ENCODE measurements at places on chromosomes 7 and 10.

DNA sequence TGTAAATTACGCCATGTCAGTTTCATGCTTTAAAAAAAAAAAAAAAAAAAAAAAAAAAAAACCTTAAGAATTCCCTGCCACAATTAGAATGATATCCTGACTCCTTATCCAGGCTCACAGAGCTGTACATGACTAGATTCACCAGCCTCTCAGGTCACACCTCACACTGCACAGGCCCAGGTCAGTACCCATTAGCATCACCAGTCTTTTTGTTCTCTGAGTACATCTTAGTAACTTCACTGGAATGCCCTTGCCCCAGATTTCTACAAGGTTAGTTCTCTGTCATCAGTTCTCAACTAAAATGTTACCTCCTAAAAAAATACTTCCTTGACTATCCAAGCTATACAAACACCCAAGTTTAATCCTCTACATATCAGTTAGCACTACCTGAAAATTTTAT, 211.0 kb downstream of the LRRN3 start:
- no peak for DNase-seq

DNA sequence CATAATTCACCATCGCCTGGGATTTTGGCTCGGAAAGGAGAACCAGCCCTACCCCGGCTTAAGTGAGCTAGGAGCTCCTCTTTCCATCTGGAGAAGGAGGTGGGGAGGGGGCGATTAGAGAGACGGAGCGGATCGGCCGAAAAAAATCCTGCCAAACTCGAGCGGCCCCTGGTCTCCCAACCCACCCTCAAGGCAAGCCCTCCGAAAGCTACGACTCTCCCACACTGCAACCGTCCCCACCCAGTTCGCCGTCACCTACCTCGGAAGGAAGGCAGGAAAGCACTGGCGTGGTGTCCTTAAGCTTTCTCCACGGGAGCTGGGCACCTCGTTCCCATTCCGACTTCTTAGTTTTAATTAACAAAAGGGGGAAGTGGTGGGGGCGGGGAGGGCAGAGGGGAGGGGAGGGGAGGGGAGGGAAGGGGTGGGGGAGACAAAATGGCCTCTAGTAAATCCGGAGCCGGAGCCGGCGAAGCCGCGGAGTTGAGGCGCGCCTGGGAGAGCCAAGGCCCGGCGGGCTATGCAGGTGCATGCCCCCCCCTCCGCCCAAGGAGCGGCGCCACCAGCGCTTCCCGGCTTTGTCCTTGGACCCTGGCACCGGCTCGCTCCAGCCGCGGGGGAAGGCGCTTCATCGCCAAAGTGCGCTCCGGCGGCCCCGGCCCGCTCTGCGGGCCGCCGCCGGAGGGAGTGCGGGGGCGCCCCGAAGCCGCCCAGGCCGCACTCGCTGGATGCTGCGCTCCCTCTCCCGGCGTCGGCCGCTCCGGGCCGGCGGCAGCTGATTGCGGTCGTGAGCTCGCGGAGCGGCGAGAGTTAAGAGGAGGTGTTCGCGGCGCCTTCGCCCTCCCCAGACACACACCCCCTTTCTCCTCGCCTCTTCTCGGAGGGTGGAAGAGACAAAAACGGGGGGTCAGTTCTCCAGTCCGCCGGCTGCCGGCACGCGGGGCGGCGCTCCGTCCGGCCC, at the start of gene LRRC4:
LRRC4 (minus strand) TSS at position 784 of the 958 bp plus-strand sequence. CDS start 797 bp downstream, outside the sequence.
- DNase-seq, result no peak

- no peak for DNase-seq
These were observed 73.6 kb downstream of the CCDC3 start for GRCh38 chr10:12927896-12928295.

- DNase-seq, result no peak
These were observed 24.9 kb downstream of the RPS24 start for GRCh38 chr10:78058562-78058961.

DNA sequence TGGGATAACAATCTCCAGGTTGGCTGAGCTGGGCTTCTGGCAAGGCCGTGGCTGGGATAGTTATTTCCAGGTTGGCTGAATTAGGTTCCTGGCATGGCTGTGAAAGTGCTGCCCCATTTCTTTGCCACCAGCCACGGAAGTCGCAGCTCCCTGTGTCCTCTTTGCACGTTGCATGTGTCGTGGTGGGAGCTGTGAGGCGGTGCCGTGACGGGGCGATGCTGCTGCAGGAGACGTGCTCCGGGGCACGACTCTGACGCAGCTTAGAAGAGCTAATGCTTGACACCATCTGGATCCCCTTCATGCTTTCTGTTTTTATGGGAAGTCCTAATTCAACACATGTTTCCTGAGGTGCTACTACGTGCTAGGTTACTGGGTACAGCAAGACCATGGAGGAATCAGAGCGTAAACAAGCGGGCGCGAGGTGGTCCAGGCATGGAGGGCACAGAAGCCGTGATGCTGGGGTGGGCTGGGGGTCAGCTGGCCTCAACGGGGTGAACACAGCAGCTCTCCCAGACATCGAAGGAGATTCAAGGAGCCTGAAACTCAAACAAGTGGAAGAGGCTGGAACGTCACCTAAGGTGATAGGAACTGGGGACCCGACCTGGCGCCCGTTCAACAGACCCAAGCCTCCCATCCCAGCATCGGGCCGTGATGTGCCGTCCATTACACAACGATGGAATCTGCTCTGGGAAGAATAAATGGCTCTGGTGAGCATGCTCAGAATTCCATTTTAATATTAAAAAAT, 407.1 kb downstream of the DNAJB6 start:
- DNase-seq, result no peak

DNA sequence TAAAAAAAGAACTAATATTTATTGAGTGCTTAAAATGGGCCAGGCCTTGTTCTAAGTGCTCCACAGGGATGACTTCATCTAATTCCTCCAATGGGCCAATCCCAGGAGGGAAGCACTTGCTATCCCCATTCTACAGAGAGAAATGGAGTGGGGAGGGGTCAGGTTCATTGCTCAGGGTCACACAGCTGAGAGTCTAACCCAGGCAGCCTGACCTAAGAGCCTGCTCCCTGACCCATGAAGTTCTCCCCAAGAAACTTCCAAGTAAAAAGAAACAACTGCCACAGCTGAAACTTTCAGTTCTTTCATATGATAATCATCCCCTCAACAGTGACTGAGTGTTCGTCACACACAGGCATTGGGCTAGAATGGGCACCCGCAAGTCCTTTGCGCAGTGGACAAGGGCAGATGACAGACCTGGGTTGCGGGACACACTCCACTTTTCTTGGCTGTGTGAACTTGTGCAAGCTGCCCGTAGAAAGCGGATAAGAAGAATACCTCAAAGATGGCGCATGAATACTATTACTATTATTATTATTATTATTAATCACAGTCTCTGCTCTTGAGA, 39.7 kb downstream of the BEND7 start:
- no peak for DNase-seq

DNA sequence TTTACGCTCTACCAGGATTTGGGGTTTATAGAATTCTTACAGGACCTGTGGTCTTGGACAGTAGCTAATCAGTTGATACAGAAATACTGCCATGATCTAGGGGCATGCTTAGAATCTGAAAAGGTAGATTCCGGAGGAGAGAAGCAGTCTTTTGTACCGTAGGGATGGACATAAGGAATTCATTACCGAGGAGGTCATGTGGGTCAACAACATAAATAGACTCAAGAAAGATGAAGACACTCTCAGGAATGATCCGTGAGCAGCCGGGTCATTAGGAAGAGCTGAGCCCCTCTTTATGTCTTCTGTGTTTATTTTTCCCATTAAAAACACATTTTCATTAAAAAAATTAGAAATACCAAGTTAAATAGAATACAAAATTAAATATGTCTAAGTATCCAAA, 160.1 kb upstream of the TNS3 start:
- DNase-seq, result no peak

DNA sequence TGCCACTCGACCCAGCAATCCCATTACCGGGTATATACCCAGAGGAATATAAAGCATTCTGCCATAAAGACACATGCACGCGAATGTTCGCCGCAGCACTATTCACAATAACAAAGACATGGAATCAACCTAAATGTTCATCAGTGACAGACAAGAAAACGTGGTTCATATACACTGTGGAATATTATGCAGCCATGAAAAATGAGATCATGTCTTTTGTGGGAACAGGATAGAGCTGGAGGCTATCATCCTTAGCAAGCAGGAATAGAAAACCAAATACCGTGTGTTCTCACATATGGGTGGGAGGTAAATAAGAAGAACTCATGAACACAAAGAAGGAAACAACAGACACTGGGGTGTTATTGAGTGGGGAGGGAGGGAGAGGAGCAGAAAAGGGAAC, 84.7 kb downstream of the SLC16A9 start:
- no peak for DNase-seq

DNA sequence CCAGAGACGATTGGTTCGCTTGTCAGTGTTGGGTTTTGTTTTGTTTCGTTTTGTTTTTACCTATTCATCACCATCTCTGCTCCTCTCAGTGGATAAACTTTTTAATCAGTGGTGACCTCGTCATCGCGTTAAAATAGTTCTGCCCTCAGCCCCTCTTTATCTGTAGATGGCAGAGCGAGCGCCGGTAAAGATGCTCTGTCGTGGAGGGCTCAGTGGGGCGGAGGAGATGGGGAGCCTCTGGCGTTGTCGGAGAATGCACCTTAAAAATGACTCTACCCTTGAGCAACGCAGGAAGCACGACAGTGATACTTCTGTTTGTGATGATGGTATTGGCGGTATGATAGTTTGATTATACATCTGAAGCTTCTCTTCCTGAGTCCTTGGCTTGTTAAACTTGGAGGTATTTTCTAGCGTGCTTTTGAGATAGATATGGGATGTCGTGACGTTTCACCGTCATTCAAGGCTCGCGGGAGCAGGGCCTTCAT, 554 bp downstream of the CSGALNACT2 start:
- DNase-seq, result peak; percentile 48

GRCh38 chr10:117166418-117167345, 28.6 kb upstream of the VAX1 start:
- DNase-seq, result no peak

- DNase-seq, result no peak
These were observed 36.3 kb downstream of the ENTPD1 start for GRCh38 chr10:95792211-95792780.

GRCh38 chr7:17530244-17530643, 231.8 kb downstream of the AHR start:
- no peak for DNase-seq

DNA sequence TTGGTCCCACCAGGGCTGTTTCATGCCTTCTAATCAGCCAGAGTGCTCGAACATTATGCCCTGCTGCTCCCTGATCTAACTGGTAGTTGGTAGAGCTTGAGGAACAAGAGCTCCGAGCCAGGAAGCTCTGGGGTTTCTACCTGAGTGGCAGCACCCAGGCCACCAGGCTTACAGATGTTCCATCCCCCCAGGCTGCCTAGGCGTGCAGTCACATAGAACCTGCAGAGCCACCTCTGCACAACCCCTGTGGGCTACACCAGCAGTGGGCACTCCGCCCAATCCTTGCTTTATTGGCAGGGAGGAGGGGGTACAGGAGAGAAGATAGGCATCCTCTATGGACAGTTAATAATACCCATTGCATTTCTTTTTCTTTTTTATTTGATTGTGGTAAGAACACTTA, 21.8 kb downstream of the MAP3K8 start:
- no peak for DNase-seq

DNA sequence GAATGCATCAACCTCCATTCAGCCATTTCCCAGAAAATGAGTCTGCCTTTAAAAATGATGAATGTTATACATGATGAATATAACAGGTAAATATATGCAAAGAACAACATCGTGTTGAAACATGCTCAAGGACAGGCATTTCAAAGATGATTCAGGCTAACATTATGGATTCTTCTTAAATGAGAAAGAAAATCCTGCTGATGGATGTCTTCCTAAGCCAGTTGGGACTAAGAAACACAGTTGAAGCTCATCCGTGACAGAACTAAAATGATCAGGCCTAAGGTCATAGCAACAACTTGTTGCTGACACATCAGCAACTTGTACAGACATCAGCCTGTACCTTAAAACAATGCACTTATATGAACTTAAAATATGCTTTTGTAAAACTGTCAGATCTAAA, 267.9 kb downstream of the MAGI2 start:
- no peak for DNase-seq

DNA sequence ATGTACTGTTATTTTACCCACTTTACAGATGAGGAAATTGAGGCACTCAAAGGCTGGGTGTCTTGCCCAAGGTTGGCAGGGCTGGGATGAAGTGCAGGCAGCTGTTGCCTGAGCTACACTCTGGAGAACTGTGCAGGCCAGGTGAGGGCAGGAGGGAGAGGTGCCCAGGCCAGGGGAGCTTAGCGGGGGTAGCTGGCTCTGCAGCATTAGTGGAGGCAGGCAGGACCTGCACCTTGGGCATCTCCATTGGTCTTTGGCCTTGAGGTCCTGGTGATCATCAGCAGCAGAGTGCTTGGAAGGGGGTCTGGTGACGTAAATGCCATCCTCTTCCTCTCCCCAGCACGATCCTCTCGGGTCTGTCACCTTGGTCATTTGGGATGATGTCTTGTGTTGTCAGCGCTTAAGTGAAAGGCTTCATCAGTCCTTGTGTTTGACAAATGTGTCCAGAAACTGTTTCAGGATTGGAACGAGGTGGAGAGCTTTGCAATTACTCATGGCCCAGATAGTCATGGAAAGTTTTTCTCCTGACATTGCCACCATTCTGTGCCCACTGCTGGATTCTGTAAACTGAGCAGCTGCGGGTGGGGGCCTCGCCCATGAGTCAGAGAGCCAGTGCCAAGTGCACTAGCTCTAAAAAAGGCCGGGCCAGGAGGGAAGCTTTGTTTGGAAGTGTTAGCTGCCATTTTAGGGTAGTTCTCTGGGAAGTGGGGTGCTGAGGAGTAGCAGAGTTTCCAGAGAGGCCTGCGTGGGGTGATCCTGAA, 47.6 kb downstream of the TSPAN15 start:
- DNase-seq, result no peak

DNA sequence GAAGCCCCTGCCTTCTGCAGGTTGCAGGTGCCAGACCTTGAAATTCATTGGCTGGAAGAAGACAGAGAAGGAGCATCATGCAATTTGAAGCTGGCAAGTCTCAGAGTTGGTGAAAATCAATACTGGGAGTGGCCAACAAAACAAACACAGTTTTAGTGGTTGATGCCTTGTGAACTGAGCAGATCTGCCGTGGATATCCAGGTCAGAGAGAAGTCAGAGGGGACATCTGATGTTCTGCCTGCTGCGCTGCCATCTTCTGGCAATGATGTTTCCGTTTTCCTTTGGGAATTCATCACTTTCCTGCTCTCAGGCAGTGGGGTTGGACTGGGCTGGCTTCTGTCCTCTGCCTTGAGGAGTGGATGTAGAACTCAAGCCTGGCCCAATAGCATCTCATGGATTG, 132.0 kb downstream of the RPS24 start:
- no peak for DNase-seq

DNA sequence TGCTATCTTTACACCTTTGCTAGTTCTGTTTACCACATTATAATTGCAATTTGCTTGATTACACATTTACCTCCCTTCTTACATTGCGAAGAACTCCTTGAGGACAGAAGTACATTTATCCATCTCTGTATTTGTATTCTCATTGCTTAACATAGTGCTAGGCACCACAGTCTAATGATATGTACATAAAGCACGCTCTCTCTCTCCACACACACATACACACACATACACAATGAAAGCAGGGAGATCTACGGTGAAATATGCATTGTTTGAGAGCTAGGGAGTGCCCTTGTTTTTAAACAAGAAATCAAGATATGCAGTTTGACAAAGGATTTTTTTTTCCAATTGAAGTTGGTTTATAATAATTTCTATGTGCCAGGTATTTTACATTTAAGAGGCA, 148.7 kb downstream of the BMPER start:
- no peak for DNase-seq

- no peak for DNase-seq
These were observed 102.0 kb downstream of the GRK5 start for GRCh38 chr10:119309423-119309770.

Measured in T-helper 9 cell (primary cell).